ENCODE measurements at places on chromosomes 1 and 21. TPM values are rescaled to one million over a fixed set of nuclear protein-coding genes. Genes with fewer than 3 reads are reported as not detected.

DNA sequence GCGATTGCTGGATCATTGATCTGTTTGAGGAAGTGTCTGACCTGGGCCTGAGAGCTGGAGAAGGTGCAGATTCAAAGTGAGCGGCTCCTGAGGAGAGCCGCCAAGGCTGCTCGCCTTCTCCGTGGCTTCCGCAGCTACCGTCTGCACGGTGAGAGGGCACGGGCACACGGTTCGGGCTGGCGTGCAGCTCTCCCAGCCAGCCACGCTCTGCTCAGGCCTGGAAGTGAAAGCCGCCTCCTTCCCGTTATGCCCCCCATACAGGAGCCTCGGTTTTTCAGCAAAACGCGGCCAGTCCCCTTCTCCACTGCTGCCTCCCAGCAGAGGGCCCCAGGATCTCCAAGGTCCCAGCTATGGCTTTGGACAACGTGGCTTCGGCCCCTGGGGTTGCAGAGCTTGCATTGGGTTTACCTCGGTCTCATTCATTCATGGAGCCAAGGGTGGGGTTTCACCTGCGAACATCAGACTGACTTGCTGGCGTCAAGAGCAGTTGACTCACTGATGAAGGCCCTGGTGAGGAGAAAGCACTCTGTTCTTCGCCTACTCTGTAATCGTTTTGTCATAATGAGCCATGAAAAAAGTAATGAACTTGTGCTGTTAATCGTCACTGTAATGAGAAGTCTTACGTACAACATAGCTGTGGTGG is 24.4 kb upstream of the PDXK start:
- no peak overlapping the region for H3K27ac ChIP-seq
- peaks cover 37% of the 10 kb centered on the region for H3K36me3 ChIP-seq
- DNase-seq = peak; percentile 47
- H3K4me3 ChIP-seq = no peak overlapping the region
- H3K4me1 ChIP-seq = no peaks in the 10 kb centered on the region
- H3K27me3 ChIP-seq = no peaks in the 10 kb centered on the region

Gene ITSN1
- total RNA-seq = 39.5 TPM

- H3K27me3 ChIP-seq = no peaks in the 10 kb centered on the region
- H3K4me1 ChIP-seq = peaks cover 30% of the 10 kb centered on the region
- DNase-seq = no peak
These were observed 53.9 kb downstream of the OPTC start for GRCh38 chr1:203547771-203548421.

Gene HSD3B2
- not detected for total RNA-seq

Gene IL6R
- total RNA-seq = 8.0 TPM

DNA sequence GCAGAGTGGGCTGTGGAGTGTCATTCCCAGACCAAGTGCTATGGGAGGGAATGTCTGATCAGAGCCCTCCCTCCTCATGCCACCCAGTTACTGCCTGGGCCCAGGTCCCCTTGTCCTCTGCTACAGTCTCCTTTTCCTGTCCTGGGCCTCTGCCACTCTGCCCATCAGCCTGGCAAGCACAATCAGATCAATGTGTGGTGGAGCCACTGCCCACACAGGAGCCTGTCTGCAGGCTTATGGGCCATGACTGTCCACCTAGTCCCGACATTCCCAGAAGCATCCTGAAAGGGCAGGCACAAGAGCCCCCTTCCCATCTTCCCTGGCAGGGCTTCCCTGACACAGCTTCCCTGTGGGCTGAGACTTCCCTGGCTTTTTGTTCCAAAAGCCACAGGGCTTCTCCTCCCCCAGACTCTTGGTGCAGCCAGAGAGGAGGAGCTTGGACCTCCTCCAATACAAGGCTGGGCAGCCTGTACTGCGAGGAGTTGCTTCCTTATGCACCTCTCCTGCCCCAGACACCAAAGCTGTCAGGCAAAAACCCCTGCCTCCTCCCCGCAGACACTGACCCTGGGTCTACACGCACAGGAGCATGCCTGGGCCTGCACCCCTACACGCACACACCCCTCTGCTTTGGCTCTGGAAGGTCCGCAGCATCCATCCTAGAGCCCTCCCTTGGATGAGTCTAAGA is 29.2 kb upstream of the CNTN2 start:
- DNase-seq = no peak
- no peak overlapping the region for H3K27ac ChIP-seq
- H3K36me3 ChIP-seq = no peaks in the 10 kb centered on the region
- H3K4me1 ChIP-seq = peaks cover 12% of the 10 kb centered on the region
- H3K4me3 ChIP-seq = no peak overlapping the region

Gene TSSK3
- 1.8 TPM for total RNA-seq

- H3K4me1 ChIP-seq = no peaks in the 10 kb centered on the region
- H3K4me3 ChIP-seq = no peak overlapping the region
- DNase-seq = no peak
- no peak overlapping the region for H3K27ac ChIP-seq
These were observed 467.4 kb downstream of the COL11A1 start for GRCh38 chr1:102640872-102641271.

Gene DPT
- total RNA-seq = 2.4 TPM

DNA sequence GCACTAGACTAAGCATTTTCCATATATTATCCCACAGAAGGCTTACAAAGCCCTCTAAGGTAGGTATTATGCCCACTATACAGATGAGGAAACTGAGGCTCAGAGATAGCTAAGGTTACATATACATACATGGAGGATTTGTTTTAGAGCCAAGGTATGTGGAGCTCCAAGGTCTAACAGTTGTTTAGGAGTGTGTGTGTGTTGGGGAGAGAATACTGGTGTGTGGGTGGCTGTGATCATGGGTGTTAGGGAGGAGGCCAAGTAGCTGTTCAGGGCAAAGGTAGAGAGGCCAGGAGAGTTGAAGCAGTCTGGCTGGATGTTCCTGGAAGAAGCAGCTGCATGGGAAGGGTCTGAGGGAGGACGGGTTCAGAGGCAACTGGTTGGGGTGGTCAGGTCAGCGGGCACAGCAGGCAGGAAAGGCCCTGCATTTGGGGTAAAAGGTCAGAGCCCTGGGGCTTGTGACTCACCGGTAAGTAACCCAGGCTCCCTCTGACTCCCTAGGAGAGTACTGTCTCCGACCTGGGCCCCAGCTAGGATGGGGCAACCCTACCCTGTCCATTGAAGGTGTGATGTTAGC is 5.1 kb upstream of the LDLRAP1 start:
- H3K4me3 ChIP-seq = no peak overlapping the region
- H3K36me3 ChIP-seq = no peaks in the 10 kb centered on the region
- H3K4me1 ChIP-seq = no peaks in the 10 kb centered on the region
- peaks cover 9% of the 10 kb centered on the region for H3K27me3 ChIP-seq

GRCh38 chr1:182699393-182700350 is 15.3 kb upstream of the RGS8 start:
- DNase-seq = no peak
- no peak overlapping the region for H3K27ac ChIP-seq
- H3K4me1 ChIP-seq = no peaks in the 10 kb centered on the region
- H3K4me3 ChIP-seq = no peak overlapping the region
- H3K36me3 ChIP-seq = no peaks in the 10 kb centered on the region

Gene DHX9
- 118 TPM for total RNA-seq

DNA sequence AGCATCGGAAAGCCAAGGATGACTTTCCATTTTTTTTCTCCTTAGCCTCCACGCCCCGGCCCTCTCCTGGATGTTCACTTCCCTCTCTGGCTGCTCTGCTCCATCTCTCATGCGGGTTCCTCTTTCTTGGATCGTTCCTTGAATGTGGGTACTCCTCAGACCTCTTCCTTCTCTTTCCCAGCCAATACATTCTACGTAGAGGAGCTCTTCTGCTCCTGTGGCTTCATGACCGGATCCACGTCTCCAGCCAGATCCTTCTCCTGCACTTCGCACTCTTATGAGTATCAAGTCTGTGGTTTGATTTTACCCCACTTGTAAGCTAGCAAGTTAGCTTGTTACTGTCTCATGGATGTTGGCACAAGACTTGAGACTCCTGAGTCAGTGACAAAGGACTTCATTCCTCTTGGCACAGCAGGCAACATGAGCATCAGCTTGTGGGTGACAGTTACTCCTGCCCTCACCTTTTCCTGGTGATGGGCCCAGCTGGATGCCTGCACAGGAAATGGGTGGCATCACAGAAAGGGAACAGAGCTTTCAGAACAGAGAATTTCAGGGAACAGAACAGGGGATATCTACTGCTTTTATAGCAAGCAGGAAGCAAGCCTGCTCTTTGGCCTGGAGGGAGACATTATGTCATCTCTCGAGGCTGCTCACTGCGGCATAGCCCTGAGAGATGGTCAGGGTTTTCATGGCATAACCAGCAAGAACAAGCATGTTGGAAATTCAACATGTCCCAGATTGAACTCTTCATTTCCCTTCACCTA is 100.1 kb upstream of the KIF26B start:
- no peak overlapping the region for H3K27ac ChIP-seq
- no peaks in the 10 kb centered on the region for H3K27me3 ChIP-seq
- no peaks in the 10 kb centered on the region for H3K4me1 ChIP-seq
- H3K4me3 ChIP-seq = no peak overlapping the region
- no peak for DNase-seq

- H3K4me3 ChIP-seq = no peak overlapping the region
- no peaks in the 10 kb centered on the region for H3K27me3 ChIP-seq
- DNase-seq = no peak
- no peak overlapping the region for H3K27ac ChIP-seq
- no peaks in the 10 kb centered on the region for H3K4me1 ChIP-seq
- no peaks in the 10 kb centered on the region for H3K36me3 ChIP-seq
These were observed 63.6 kb upstream of the ZC3H12A start for GRCh38 chr1:37410815-37411214.

GRCh38 chr1:114379987-114380386 is 131.0 kb downstream of the TRIM33 start:
- no peak overlapping the region for H3K4me3 ChIP-seq
- H3K36me3 ChIP-seq = no peaks in the 10 kb centered on the region
- no peaks in the 10 kb centered on the region for H3K27me3 ChIP-seq
- H3K27ac ChIP-seq = no peak overlapping the region
- no peaks in the 10 kb centered on the region for H3K4me1 ChIP-seq
- DNase-seq = no peak

Gene GJA9
- not detected for total RNA-seq

- no peak overlapping the region for H3K27ac ChIP-seq
- DNase-seq = no peak
- no peaks in the 10 kb centered on the region for H3K27me3 ChIP-seq
- H3K4me3 ChIP-seq = no peak overlapping the region
These were observed 63.5 kb upstream of the KIAA1614 start for GRCh38 chr1:180849031-180849775.

Gene NENF
- 33.7 TPM for total RNA-seq

All from osteoblast (primary cell).